ENCODE measurements at places on chromosomes 7 and 10.

- no peak for DNase-seq
Observed at GRCh38 chr10:89627830-89628229, 17.2 kb downstream of the PANK1 start.

- DNase-seq: no peak
Observed at GRCh38 chr7:16803125-16803524, 1.7 kb downstream of the AGR2 start.

- DNase-seq: no peak
Observed at GRCh38 chr7:95298091-95298490, 26.2 kb downstream of the PON1 start.

DNA sequence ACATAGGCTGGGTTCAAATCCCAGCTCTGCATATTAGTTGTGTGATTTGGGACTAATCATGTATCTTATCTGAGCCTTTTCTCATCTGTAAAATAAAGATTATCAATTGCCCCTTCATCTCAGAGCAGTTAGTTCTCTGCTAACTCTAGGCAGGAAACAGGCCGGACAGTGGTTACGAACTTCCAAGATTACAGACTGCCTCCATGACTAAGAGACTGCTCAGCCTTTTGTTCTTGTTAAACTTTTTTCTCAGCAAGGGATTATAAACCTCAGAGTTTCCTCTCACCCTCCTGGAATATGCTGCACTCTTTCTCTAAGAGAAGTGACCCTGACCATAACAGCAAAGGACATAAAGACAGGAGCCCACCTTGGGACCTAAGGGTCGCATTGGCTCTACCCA, 52.5 kb upstream of the NFKB2 start:
- no peak for DNase-seq

DNA sequence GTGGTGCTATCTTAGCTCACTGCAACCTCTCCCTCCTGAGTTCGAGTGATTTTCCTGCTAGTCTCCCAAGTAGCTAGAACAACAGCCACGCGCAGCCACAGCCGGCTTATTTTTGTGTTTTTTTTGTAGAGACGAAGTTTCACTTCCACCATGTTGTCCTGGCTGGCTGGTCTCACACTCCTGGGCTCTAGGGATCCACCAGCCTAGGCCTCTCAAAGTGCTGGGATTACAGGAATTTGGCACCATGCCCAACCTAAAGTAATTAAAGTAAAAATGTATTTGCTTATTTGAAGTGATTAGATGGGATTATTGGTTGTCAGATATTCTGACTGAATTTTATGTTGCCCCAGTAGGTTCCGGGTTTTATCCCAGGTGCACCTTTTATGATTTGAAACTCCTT, 22.7 kb downstream of the LUC7L2 start:
- DNase-seq: no peak

- DNase-seq: no peak
Observed at GRCh38 chr7:127873151-127873550, 158.1 kb downstream of the LRRC4 start.

DNA sequence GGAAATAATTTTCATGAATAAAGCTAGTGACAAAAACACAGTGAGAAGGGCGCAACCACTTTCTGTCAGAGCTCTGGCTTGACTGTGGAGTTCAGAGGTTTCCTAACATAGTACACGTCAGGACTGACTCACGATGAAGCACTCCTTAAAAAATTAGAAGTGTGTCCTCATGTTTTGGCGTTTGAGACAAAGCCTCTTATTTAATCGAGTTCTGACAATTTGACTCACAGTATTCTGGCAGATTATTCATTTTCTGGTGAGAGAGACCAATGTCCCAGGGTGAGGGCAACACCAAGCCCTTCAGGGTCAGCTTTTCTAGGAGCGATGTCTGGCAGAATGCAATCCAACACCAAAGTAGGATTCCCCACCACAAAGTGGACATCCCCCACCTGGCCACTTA, 108.7 kb downstream of the DIP2C start:
- no peak for DNase-seq

DNA sequence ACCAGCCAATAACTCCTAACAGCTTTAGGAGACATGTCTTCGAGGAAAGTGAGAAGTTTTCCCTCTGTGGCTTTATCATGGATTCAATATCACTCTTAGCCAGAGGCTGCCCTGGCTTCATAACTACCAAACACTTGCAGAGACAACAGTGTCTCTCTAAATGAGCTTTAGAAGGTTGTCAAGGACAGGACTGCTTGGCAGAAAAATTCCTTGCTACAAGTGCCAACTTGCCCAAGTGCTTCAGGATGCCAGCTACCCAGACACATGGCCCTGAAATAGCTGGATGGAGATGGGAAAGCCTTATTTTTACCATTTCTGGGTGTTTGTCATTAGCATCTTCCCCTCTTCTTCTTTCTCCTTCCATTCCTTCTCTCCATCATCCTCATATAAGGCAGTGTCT, 137.1 kb upstream of the MDFIC start:
- DNase-seq: no peak
